Suprapubic skin (tissue), 4 donors: ENCODE measurements at places on chromosomes 12 and 14. TPM values are rescaled to one million over a fixed set of nuclear protein-coding genes. Genes with fewer than 3 reads are reported as not detected.
A peak's percentile ranks its signal among the peaks of the same experiment; 100 is the strongest.

- H3K36me3 ChIP-seq = no peaks in the 10 kb centered on the region
- no peak overlapping the region for H3K4me3 ChIP-seq
- no peak overlapping the region for H3K27ac ChIP-seq
- H3K4me1 ChIP-seq = no peaks in the 10 kb centered on the region
These were observed 916.5 kb downstream of the TMEM121 start for GRCh38 chr14:106442857-106443256.

GRCh38 chr12:124726596-124727263 lies 136.9 kb downstream of the SCARB1 start:
- H3K27ac ChIP-seq = peak overlapping the region; percentile 77
- no peaks in the 10 kb centered on the region for H3K36me3 ChIP-seq
- H3K4me1 ChIP-seq = peaks cover 22% of the 10 kb centered on the region
- H3K27me3 ChIP-seq = no peaks in the 10 kb centered on the region
- no peak overlapping the region for H3K4me3 ChIP-seq
- no peak for DNase-seq

DNA sequence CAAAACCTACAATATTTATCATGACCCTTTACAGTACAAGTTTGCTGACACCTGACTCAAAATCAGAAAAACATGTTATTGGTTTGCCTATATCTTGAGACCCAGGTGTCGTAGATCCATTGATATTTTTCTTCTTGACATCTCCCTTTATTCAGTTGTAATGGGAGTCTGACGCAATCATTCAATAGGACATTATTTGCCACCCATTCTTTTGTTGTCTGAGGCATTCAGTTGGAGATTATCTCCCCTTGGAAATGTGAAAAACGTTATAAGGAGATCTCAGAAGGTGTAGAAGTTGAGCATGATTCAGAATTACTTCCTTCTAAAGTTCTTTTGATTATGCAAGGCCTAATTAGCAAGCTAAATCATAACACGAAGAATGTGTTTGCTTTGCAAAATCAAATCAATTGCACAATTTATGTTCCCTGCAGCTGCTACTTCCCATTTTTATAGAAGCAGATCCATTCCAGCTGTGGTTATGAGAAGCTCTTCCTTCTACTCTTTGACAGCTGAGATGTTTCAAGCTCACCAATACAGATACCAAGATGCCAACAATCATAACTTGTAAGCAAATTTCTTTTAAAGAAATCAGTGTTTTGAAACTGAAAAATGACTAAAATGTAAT lies 228.2 kb upstream of the SYT1 start:
- no peaks in the 10 kb centered on the region for H3K27me3 ChIP-seq
- DNase-seq = no peak
- no peak overlapping the region for H3K27ac ChIP-seq

- no peak for DNase-seq
- no peaks in the 10 kb centered on the region for H3K27me3 ChIP-seq
- H3K4me3 ChIP-seq = no peak overlapping the region
- H3K27ac ChIP-seq = no peak overlapping the region
- no peaks in the 10 kb centered on the region for H3K36me3 ChIP-seq
- no peaks in the 10 kb centered on the region for H3K4me1 ChIP-seq
These were observed 39.2 kb upstream of the KRR1 start for GRCh38 chr12:75550401-75551240.

KRT77 gene
- total RNA-seq = 146 TPM
